ENCODE measurements at places on chromosomes 6 and 20. TPM values are rescaled to one million over a fixed set of nuclear protein-coding genes. Genes with fewer than 3 reads are reported as not detected.

- no peaks in the 10 kb centered on the region for H3K4me1 ChIP-seq
- H3K36me3 ChIP-seq: no peaks in the 10 kb centered on the region
- DNase-seq: no peak
- H3K27ac ChIP-seq: no peak overlapping the region
- no peaks in the 10 kb centered on the region for H3K27me3 ChIP-seq
Observed at GRCh38 chr6:82568290-82568993, 204.8 kb downstream of the TPBG start.

DNA sequence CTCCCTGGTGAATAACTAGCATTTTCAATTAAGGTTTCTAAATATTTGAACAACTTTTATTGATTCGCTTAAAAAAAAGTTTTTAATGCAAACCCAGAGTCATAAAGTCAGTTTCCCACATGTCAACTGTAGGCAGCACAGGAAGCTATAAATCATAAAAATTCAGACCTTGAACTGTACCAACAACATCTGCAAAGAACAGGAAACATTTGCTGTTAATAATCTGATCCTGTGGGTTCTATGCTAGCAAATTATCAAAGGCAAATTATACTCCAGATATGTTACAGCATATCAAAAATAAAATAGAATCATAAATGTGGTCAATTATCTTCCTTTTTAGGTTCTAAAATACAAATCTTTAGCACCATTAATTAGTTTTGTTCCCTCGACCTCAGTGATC, 16.6 kb upstream of the MAP7 start:
- H3K27ac ChIP-seq: no peak overlapping the region
- no peak for DNase-seq
- no peaks in the 10 kb centered on the region for H3K27me3 ChIP-seq
- peaks cover 4% of the 10 kb centered on the region for H3K4me1 ChIP-seq

- no peaks in the 10 kb centered on the region for H3K36me3 ChIP-seq
- no peak for DNase-seq
- no peak overlapping the region for H3K27ac ChIP-seq
- no peaks in the 10 kb centered on the region for H3K27me3 ChIP-seq
- H3K4me1 ChIP-seq: peaks cover 5% of the 10 kb centered on the region
Observed at GRCh38 chr6:79422666-79423065, 114.6 kb downstream of the LCA5 start.

- H3K27me3 ChIP-seq: no peaks in the 10 kb centered on the region
- H3K4me3 ChIP-seq: no peak overlapping the region
- no peak overlapping the region for H3K27ac ChIP-seq
- H3K4me1 ChIP-seq: no peaks in the 10 kb centered on the region
- H3K36me3 ChIP-seq: no peaks in the 10 kb centered on the region
Observed at GRCh38 chr20:57991211-57991881, 237.1 kb downstream of the ANKRD60 start.

DNA sequence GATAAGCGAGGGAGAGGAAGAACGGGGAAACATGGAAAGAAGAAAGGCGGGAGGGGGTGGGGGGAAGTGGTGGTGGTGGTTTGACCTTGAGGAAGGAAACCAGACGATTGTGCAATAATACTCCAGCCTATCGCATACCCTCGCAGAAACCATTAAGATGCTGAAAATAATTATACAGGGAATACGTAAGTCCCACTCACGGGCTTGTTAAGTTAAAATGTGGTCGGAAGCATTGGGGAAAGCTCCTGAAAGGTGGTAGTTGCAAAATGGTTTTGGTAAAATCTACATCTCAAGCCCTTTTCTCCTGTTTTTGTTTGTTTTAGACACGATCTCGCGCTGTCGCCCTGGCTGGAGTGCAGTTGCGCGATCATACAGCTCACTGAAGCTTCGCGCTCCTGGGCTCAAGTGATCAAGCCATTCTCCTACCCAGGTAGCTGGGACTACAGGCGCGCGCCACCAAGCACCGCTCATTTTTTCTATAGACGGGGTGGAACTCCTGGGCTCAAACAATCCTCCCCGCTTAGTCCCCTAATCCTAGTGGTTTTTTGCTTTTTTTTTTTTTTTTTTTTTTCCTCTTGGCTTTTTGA, 128.9 kb upstream of the ZNF184 start:
- no peaks in the 10 kb centered on the region for H3K4me1 ChIP-seq
- no peak overlapping the region for H3K4me3 ChIP-seq
- H3K36me3 ChIP-seq: no peaks in the 10 kb centered on the region
- H3K27me3 ChIP-seq: no peaks in the 10 kb centered on the region

- DNase-seq: peak; percentile 45
- no peaks in the 10 kb centered on the region for H3K27me3 ChIP-seq
- no peak overlapping the region for H3K27ac ChIP-seq
- H3K36me3 ChIP-seq: no peaks in the 10 kb centered on the region
- H3K4me1 ChIP-seq: no peaks in the 10 kb centered on the region
Observed at GRCh38 chr6:137000825-137001224, 43.9 kb downstream of the IL20RA start.

GRCh38 chr20:58256842-58257241, 28.4 kb upstream of the ANKRD60 start:
- H3K4me3 ChIP-seq: no peak overlapping the region
- DNase-seq: no peak
- no peak overlapping the region for H3K27ac ChIP-seq
- H3K27me3 ChIP-seq: no peaks in the 10 kb centered on the region
- H3K4me1 ChIP-seq: peaks cover 3% of the 10 kb centered on the region

DNA sequence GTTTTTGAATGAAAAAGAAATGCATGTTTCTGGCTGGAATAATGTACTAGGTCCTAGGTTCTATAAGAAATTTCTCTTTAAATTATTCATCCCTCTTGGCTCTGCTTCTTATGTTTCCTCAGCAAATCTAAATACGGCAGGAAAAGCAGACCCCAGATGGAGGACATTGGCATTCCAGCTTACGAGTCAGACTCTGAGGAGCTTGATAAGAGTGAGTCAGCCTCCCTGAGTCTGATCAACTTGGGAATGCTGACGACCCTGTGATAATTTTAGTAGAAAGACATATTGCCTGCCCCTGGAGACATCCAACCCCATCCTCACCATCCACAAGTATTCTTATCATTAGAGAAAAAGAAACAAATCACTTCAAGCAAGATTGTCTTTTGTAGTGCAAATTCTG, 509.7 kb upstream of the MARCKS start:
- no peaks in the 10 kb centered on the region for H3K27me3 ChIP-seq
- H3K27ac ChIP-seq: no peak overlapping the region
- peak; percentile 88 for DNase-seq
- H3K4me3 ChIP-seq: no peak overlapping the region
- H3K4me1 ChIP-seq: peaks cover 18% of the 10 kb centered on the region
- H3K36me3 ChIP-seq: no peaks in the 10 kb centered on the region

DNA sequence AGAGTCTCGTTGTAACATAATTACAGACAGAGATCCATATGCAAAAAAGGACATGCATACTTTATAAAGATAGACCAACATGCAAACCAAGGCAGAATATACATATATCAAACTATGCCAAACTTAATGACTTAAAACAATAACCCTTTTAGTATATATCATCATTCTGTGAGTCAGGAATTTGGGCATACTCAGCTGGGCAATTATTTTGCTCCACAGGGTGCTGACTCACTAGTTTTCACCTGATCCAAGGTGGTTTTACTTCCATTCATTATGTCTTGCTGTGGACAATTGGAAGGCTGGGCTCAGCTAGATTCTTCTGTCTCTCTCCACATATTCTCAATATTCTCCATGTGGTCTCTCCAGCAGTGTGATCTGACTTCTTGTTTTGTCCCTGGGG, 41.2 kb upstream of the RNF146 start:
- no peak overlapping the region for H3K4me3 ChIP-seq
- no peak for DNase-seq
- peaks cover 2% of the 10 kb centered on the region for H3K27me3 ChIP-seq
- H3K27ac ChIP-seq: no peak overlapping the region
- no peaks in the 10 kb centered on the region for H3K36me3 ChIP-seq
- H3K4me1 ChIP-seq: no peaks in the 10 kb centered on the region

GRCh38 chr20:32062776-32063170, 10.7 kb downstream of the HCK start:
- no peak overlapping the region for H3K4me3 ChIP-seq
- H3K4me1 ChIP-seq: peaks cover 2% of the 10 kb centered on the region
- peaks cover 11% of the 10 kb centered on the region for H3K27me3 ChIP-seq
- DNase-seq: no peak
- H3K36me3 ChIP-seq: no peaks in the 10 kb centered on the region
- no peak overlapping the region for H3K27ac ChIP-seq

DNA sequence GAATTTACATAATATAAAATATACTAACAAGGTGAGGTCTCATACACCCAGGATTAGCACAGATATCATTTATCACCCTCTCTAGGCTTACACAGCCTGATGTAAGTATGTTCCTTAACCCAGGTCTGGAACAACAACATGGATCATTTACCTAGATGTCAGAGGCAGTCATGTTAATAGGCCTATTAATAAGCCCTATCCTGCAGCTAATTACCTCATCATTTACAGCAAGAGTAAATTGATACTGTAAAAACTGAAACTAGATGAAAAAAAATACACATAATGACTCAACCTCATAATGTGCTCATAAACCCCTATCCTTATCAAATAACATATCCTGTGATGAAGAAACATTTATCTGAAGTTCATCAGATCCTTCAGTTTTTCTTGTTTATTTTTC, 334.3 kb upstream of the MANEA start:
- DNase-seq: no peak
- H3K27ac ChIP-seq: no peak overlapping the region
- H3K4me3 ChIP-seq: no peak overlapping the region
- no peaks in the 10 kb centered on the region for H3K4me1 ChIP-seq
- no peaks in the 10 kb centered on the region for H3K36me3 ChIP-seq

GRCh38 chr6:11416936-11417576, 120.5 kb upstream of the TMEM170B start:
- peaks cover 1% of the 10 kb centered on the region for H3K4me1 ChIP-seq
- no peaks in the 10 kb centered on the region for H3K36me3 ChIP-seq
- no peak for DNase-seq
- no peak overlapping the region for H3K4me3 ChIP-seq
- H3K27me3 ChIP-seq: no peaks in the 10 kb centered on the region
- H3K27ac ChIP-seq: no peak overlapping the region

DNA sequence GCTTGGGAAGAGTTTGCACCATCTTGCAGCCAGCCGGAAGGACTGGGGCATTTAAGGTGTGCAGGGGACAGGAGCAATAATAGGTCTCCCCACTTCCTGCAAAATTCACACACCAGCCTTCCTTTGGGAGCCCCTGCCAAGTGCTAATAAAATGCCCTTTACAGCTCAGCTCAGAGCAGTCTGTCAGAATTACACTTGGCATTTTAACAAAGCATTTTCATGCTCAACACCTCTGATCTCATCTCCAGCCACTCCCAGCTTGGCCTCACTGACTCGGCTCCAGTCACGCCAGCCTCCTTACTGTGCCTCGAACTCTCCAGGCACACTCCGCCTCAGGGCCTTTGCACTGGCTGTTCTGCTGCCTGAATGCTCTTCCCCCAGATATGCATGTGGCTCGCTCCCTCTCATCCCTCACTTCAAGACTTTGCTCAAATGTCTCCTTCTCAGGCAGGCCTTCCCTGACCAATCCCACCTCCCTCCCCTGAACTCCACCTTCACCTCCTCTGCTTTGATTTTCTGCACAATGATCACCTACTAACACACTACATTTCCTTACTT, 43.7 kb downstream of the GRM4 start:
- no peaks in the 10 kb centered on the region for H3K4me1 ChIP-seq
- H3K27me3 ChIP-seq: peaks cover 3% of the 10 kb centered on the region
- H3K36me3 ChIP-seq: no peaks in the 10 kb centered on the region
- DNase-seq: no peak

GRCh38 chr6:45170309-45170708, 157.8 kb upstream of the RUNX2 start:
- no peak overlapping the region for H3K4me3 ChIP-seq
- H3K4me1 ChIP-seq: no peaks in the 10 kb centered on the region
- H3K36me3 ChIP-seq: no peaks in the 10 kb centered on the region
- DNase-seq: no peak
- H3K27ac ChIP-seq: no peak overlapping the region

DNA sequence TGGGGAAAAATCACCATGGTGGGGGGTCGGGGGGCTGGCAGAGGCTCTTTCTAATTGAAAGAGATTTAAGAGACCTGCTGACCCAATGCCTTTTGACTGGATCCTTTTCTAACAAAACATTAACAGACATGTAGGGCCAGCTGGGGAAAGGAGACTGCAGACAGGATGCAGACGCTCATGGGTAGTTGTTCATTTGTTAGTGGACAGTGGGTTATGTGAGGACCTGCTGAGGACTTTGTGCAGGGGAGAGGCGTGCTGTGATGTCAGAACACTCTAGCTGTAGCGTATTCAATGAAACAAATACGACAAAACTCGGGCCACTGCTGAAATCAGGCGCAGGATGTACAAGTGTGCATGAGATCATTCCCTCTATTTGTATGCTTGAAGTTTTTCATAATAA, 1.2 kb downstream of the IP6K3 start:
- peaks cover 12% of the 10 kb centered on the region for H3K27me3 ChIP-seq
- no peak for DNase-seq
- peak overlapping the region; percentile 61 for H3K4me3 ChIP-seq
- H3K4me1 ChIP-seq: peaks cover 10% of the 10 kb centered on the region

GRCh38 chr6:30818391-30818841, 65.9 kb upstream of the DDR1 start:
- no peaks in the 10 kb centered on the region for H3K36me3 ChIP-seq
- H3K27me3 ChIP-seq: no peaks in the 10 kb centered on the region
- peak overlapping the region; percentile 20 for H3K27ac ChIP-seq
- no peak overlapping the region for H3K4me3 ChIP-seq
- peaks cover 21% of the 10 kb centered on the region for H3K4me1 ChIP-seq

GRCh38 chr6:32589596-32590449, at the start of gene HLA-DRB1:
Gene HLA-DRB1, minus strand, starts transcription at chr6:32589848. Its CDS starts 106 bp downstream, at chr6:32589742.
- no peak for DNase-seq
- H3K36me3 ChIP-seq: no peaks in the 10 kb centered on the region
- H3K4me3 ChIP-seq: no peak within 1 kb of the TSS
- no peaks in the 10 kb centered on the region for H3K27me3 ChIP-seq
- H3K4me1 ChIP-seq: no peaks in the 10 kb centered on the region

DNA sequence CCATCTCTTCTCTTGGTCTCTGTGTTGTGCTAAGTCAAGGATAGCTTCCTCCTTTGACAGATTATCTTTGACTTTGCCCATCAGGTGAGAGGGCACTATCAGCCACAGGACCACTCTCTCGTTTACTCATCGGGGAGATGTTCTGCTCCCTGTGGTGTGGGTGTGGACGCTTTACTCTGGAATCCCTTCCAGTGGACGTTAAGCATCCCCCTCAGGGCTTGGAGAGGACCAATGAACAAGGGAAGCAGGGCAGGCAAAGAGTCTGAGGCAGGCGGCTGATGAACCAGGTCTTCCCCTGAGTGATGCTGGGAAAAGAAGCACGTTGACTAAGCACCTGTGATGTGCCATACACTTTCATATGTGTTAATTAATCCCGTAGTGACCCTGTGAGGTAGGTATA, 21.0 kb upstream of the RNF24 start:
- H3K4me1 ChIP-seq: peaks cover 12% of the 10 kb centered on the region
- DNase-seq: no peak
- no peaks in the 10 kb centered on the region for H3K27me3 ChIP-seq
- no peak overlapping the region for H3K4me3 ChIP-seq

Gene NHLRC1
- 3.1 TPM for total RNA-seq

Gene VSTM2L
- 1.5 TPM for total RNA-seq

Gene ELMO2
- total RNA-seq: 36.2 TPM

Gene MMP24
- 0.17 TPM for total RNA-seq

Gene HEY2
- not detected for total RNA-seq

Gene MAS1
- not detected for total RNA-seq
